CD4-positive, alpha-beta T cell (primary cell): ENCODE measurements at places on chromosomes 1 and 21.
A peak's percentile ranks its signal among the peaks of the same experiment; 100 is the strongest.

DNA sequence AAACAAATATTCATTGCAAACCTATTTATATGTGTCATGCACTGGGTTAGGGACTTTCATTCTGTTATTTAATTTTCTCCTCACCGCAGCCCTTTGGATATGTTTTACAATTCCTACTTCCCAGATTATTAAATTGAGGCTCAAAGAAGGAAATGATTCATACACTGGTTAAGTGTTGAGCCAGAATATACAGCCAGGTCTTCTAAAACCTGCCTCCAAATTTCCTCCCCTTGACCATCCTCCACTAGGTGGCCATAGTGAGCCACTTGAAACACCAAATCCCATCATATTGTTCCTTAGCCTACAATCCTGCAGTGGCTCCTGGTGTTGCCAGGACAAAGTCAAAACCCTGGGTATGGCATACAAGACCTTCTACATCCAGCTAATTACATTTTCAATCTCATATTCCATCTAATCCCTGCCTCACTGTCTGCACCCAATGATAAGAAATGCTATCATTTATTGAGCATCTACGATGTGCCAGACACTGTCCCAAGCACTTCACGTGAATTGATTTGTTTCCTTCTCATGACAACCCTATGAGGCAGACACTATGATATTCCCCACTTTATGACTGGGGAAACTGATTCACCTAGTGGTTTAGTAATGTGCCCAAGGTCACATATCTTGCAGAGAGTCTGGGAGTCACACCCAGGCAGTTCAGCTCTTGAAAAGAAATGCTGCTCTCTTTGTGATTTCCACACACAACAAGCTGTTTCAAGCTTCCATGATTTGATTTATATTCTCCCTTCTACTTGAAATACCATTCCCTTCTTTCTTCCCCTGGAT lies 23.6 kb upstream of the KIRREL1 start:
- DNase-seq, result no peak

DNA sequence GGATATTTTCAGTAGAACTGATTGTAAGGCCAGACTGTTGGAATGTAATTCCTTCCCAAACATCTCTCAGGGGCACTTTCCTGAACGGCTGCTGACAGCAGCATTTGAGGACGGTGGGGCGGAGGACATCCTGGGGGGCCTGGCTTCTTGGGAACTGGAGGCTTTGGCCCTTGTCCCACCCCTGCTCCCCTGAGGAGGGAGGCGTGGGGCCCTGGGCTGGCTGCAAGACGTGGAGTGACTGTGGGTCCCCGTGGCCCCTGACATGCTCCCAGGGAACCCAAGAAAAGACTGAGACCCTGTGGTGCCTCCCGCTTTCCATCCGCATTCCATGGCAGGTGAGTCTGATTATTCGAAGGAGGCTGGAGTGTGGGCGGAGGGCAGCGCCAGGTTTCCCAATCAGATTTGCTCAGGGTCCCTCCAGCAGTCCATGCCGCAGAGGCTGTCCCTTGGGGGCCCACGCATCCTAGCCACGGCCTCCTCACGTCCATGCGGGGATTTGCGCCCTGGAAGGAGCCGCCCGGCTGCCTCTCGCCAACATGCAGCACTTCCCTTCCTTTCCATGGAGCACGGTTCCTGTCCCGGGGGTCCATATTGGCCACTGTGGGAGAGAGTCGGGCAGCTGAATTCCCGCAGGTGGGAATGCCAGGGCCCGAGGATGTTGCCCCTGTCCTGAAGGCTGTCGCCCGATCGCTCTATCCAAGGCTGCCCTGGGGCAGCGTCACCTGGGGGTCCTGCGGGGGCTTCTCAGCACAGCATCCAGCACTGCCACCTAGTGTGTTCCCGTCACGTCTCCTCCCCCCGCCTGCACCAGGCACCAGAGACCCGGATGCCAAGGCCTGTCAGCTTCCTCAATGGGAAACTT lies 69.0 kb downstream of the FAAP20 start:
- no peak for DNase-seq

GRCh38 chr21:34215501-34215900 lies 142.1 kb downstream of the MRPS6 start:
- DNase-seq, result no peak

DNA sequence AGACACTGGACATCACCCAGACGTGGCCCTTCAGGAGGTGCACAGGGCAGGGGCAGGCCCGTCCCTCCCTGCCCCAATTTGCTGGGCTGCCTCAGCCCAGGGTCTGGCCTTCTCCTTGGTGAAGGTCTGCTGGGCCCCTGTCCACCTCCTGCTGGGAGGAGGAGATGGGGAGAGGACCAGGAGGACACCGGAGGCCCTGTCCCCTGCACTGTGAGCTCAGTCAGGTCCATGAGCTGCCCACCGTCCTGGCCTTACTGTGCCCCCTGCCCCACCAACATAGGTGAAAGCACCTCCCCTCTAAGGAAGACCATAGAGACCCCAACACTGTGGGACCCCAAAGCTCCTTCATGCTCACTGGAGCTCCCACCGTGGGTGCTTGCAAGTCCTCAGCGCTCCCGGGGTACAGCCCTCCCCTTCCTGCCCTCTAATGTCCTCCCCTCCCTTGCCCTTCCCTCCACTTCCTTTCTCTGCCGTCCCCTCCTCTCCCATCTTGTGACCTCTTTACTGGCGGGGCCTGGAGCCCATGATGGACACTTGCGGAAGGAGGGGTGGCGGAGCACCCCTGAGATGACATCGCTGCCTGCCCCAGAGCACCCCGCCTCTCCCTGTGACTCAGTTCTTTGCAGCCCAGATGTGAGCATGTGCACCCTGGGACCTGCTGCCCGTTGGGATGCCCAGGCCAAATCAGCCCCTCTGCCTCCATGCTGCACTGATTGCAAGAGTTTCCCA lies 4.6 kb downstream of the LRRC3 start:
- DNase-seq, result no peak

DNA sequence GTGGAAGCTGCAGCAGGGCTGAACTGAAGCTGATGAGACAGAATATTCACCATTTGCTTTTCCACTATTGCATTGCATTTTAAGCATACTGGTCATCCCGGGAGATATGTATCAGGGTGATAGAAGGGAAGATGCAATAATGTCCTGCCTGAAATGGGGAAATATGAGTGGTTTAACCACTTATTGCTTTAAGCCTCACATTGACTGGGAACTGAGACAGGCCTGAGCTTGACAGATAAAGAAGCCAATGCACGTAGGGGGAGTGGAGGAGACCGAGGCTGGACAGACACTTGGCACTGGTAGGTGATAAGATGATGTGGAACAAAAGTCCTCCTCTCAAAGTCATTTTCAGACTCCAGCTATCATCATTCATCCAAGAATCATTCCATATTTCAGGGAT lies 911.7 kb upstream of the NCAM2 start:
- no peak for DNase-seq

DNA sequence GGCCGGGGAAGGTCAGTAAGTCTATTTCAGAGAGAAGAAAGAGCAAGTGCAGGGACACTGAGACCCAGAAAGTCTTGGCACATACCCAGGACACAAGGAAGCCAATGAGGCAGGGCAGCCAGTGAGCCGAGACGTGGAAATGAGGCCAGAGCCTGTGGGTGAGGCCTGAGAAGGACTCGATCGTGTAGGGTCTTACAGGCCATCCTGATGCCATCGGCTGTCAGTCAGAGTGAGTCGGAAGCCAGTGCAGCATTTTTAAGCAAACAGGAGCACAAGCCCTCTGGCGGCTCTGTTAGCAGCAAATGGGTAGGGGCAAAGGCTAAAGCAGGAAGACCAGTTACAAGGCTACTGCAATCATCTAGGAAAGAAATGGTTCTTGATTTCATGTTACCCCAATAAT lies 6.1 kb upstream of the GJB3 start:
- DNase-seq, result no peak

DNA sequence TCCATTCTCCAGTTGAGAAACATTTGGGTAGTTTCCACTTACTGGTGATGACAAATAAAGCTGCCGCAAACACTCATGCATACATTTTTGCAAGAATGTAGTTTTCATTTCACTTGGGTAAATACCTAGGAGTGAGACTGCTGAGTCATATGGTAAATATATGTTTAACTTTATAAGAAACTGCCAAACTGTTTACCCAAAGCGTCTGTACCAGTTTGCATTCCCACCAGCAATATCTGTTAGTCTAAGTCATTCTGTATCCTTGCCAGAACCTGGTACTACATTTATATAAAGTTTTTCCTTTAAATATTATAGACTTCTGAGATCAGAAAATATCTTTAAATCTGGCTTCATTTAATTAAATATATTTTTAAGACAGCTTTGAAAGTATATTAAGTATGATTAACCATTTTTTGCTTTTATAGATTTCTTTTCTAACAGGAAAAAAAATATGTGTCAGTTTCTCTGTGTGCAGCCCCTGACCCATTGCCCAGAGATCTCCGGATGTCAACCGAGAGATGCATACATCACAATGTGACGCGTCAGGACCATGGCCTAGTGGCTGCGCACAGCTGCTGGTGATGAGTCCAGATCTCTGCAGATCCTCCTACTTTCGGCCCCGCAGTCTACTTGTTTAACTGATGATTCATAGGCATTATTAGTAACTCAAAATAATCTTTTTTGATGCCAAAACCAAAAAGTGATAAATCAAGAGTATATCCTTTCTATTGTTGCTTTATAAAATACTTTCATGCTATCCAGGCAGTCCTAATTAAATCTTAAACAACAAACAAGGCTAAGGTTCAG lies 227.1 kb upstream of the MAP1LC3C start:
- no peak for DNase-seq

- no peak for DNase-seq
These were observed 352.5 kb downstream of the HHAT start for GRCh38 chr1:210681158-210681557.

DNA sequence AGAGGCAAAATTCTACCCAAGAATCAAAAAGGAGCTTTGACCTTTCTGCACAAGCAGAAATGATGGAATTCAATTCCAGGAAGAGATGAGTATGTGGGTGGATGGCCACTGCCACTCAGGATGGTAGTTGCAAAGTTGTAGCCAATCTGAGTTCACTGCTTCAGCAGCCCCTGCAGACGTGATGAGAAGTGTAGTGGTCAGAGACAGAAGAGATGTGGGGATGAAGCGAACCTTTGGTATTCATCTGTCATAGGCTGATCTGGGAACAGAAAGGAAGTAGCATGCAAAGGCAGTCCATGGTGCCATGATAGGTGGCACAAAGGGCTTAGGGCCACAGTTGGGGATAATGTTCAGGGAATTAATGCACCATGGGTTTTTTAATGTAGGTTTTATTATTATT lies 81.1 kb upstream of the PGBD5 start:
- no peak for DNase-seq

DNA sequence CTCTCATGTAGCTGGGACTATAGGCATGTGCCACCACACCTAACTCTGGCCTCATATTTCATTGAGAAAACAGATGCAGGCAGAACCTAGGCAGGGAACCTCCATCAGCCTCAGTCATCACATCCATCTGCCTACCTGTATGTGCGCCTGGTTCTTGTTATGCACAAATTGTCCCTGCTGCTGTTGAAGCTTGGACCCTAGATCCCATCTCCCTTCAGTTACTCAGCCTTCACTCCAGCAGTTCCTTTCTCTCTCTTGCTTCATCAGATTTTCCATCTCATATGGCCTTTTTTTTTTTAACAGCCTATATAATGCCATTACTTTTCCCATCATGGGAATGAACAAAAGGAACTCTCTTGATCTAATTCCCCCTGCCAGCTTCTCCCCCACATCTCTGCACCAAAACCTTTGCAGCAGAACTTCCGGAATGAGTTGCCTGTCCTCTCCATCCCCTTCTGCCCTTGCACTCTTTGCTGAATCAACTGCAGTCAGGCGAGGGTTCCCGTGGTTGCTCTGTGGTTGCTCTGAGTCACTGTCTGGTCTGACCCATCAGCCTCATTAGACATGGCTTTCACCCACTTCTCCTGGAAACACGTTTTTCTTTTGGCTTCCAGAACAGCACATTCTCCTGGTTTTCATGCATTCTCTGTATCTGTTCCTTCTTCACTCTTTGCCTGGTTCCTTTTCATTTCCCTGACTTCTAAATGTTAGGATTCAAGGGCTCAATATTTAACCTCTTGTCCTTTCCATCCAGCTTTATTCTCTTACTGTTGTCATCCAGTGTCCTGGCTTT lies 41.5 kb downstream of the UBE4B start:
- DNase-seq, result peak; percentile 23

DNA sequence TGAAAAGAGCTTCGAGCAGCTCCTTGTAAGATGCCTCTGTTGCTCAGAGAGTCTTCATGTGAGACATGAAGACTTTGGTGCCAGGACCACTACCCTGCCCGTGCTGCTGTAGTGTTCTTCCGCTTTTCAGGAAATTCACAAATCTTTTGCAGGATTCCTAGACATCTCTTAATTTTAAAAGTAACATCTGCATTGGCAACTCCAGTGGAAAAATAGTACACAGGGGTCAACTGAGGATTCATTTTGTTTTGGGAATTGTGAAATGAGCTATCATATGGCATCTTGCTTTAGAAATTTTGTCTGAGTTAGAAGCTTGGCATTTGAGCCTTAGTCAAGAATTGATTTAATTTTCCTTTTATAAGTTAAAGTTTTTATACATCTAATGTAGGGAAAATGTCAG lies 7.2 kb downstream of the PRDM2 start:
- no peak for DNase-seq

GRCh38 chr1:244176201-244176600 lies 125.1 kb downstream of the ZBTB18 start:
- no peak for DNase-seq

- no peak for DNase-seq
These were observed 79.2 kb downstream of the RNF220 start for GRCh38 chr1:44484155-44484688.

DNA sequence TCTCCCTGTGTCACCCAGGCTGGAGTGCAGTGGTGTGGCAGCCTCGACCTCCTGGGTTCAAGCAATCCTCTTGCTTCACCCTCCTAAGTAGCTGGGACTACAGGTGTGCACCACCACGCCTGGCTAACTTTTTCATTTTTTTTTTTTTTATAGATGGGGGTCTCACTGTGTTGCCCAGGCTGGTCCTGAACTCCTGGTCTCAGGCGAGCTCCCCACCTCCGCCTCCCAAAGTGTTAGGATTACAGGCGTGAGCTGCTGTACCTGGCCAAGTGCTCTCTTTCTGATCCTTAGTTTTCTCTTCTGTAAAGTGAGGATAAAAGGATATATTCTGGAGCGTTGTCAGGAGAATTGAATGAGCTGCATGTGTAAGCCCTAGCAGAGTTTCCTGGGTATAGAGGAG lies 68.7 kb downstream of the GALNT2 start:
- no peak for DNase-seq

DNA sequence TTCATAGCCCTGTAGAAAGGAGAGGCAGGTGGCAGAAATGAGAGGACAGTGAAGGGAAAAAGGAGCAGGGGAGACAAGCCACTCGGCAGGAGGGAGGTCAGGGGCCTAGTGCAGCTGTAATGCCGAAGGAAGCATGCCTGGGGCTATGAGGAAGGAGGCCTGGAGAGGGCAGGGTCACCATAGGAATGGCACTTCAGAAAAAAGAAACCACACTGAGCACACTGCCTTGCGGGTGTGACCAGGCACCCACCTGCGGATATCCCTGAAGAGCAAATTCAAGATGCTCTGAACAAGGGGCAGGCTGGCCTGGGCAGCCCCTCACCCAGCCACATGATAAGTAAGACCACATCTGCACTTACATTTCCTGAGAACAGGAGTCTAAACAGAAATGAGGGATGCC lies 104.7 kb downstream of the JAK1 start:
- DNase-seq, result no peak

GRCh38 chr1:8409606-8410005 lies 91.7 kb downstream of the SLC45A1 start:
- DNase-seq, result no peak

GRCh38 chr1:209659909-209660308 lies 7.7 kb upstream of the LAMB3 start:
- no peak for DNase-seq

- DNase-seq, result no peak
These were observed 69.7 kb upstream of the USP24 start for GRCh38 chr1:55284856-55285255.

GRCh38 chr1:242239398-242239797 lies 240.5 kb upstream of the MAP1LC3C start:
- DNase-seq, result no peak

GRCh38 chr1:12450090-12450755 lies 167.8 kb downstream of the DHRS3 start:
- peak; percentile 28 for DNase-seq
